Tibial nerve (tissue), 4 donors: ENCODE measurements at places on chromosomes 2 and 18. TPM values are rescaled to one million over a fixed set of nuclear protein-coding genes. Genes with fewer than 3 reads are reported as not detected.

DNA sequence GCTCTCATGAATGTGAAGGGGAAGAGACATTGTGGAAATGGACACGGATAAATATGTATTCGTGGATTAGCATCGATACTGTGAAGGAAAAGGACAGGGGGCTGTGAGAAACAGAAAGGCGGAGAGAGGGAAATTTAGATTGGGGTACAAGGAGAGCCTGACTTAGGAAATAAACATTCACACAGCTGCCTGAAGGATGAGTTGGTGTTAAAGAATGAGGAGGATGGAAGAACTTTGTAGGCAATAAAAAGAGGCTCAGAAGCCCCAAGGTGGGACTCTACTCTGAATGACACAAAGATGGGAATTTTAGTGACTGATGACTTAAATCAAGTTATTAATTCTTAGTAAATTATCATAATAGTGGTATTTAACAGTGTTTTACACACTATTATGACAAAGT is 10.1 kb downstream of the MYO1B start:
- no peak for DNase-seq

DNA sequence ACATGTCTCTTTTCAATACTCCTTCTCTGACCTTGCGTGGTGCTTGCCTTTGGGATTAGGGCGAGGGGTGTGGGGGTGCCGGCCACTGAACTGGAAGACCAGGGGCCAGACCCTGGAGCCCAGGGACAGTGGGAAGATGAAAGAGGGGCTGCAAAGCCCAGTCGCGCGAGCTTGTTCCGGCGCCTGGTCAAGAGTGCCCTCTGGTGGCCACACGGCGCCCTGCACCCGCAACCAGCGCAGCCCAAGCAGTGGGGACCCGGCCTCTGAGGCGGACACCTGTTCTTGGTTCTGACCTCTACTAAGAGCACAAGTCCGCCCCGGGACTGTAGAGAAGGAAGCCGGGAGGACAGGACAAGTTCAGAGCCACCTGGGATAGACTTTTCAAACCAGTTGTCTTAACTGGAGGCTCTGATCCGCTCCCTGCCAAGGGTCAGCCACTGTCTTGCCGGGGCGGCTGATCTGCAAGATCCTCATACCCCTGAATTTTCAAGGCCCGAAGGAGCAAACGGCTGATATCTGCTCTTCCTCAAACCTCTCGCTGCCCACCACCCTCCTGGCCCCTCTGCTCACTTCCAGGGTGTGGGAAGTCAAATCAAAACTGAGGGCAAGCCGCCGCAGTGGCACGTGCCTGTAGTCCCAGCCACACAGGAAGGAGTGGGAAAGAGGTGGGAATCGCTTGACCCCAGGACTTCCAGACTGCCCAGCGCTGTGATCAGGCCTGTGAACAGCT is 14.9 kb upstream of the MSH6 start:
- DNase-seq = peak; percentile 63

DNA sequence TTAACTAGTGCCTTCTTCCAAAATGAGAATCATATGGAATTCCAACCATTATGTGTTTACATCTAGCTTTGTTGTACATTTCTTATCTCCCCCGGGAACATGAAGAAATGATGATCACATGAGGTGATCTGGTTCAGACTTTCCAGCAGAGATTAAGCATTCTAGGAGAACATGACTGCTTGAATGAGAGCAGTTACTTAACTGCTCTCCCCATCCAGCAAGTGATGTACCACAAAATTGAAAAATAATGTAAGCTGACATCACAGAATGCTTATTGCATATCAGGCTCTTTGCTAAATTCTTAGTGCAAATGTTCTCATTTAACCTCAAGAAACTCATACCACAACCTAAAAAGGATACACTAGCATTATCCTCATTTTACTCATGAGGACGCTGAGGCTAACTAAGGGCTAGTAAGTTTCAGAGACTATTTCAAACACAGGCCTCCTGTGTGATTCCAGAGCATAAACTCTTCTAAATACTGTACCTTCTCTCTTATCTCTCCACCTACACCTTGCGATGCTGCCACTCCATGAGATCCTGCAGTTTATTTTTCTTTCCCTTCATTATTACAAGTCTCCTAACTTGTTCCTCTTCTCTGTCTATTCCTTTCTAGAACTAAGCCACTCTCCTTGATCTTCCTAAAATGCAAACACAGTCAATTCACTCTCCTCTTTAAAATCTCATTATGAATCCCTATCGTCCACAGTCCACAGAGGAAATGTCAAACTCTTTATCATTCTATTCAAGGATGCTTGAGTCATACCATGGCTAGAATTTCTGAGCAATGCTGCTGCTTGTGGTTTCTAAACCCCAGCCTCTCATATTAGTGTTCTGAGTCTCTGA is 1224.8 kb upstream of the ZEB2 start:
- DNase-seq = no peak

DNA sequence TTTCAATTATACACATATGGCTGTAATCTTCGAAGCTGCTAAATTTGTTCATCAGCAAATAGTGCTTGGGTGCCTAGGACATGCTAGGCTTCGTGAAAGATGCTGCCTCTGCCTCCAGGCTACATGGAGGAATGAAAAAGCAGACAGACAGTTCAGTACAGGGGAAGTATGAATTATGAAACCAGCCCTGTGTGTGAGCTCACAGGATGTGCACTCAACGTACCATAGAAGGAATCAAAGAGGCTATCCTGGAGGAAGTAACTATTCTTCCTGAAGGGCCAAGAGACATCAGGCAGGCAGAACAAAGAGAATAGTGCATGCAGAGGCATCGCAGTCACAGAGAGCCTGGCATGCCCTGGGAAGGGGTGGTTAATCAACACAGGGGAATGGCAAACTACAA is 61.4 kb downstream of the DYM start:
- no peak for DNase-seq

DNA sequence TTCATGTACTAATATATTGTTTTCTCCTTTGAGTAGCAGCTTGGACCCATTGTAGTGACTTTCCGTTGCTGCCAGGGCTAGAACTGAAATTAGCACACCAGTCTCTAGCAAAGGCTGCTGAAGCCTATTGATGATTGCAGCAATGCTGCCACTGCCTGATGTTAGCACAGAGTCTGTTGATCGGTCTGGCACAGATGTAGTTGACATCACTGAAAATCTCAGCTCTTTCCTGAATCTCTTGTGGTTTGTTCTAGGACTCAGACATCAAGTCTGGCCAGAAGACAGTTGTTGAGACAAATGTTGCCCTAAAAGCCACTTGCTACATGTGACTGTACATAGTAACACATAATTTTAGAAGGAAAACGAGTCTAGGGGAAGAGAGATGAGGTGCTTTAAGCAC is 47.2 kb downstream of the VAPA start:
- no peak for DNase-seq

DNA sequence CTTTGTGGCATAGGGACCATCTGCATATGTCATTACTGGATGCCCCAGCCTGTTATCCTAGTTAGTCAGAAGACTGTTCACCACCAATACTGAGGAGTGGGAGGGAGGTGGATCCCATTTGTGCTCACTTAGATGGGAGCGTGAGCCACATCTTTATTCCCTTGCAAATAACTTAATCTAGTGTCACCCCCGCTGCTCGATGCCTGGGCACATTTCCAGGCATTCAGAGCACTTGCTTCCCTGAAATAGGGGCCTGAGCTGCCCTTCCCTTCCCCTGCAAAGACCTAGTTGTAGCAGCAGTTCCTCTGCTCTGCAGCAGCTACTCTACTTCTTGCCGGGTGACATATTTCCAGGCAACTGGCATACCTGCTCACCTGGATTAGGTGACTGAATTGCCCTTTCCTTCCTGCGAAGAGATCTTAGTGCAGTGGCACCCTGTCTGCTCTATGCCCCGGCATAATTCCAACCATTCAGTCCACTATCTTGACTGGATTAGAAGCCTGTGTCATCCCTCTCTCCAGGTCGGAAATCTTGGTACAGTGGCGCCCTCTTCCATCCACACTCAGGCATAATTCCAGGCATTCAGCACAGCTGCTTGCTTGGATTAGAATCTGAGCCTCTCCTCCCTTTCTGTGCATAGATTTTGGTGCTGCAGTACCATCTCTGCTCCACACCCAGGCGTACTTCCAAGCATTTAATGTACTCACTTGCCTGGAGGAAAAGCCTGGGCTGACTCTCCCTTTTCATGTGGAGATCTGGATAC is 1389.1 kb upstream of the TMEFF2 start:
- DNase-seq = no peak

GRCh38 chr2:203062126-203062525 is 47.5 kb downstream of the NBEAL1 start:
- DNase-seq = no peak

GRCh38 chr2:215882689-215883088 is 130.7 kb downstream of the MREG start:
- DNase-seq = no peak

- DNase-seq = no peak
These were observed 89.5 kb upstream of the HNRNPA3 start for GRCh38 chr2:177123048-177123447.

DNA sequence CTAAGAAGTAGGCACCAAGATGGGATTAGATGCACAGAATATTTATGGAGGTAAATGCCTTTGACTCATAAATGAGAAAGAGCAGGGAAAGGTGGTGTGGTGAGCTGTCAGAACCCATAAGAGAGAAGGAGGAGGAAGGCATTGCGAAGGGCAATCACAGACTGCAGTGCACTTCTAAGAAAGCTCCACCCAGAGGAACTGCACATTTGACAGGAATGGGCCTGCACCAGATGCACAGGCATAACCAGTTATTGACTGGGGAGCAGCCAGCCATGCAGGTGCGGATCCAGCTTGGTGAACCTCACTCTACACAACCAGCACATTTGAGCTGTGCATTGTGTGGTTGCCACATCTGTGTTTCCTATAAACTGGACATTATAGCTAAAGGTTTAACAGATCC is 62.2 kb upstream of the L3MBTL4 start:
- no peak for DNase-seq

The MC5R gene
- not detected for total RNA-seq

The PLEKHM3 gene
- total RNA-seq = 29.1 TPM

The KCNE4 gene
- 12.2 TPM for total RNA-seq

The ACMSD gene
- total RNA-seq = not detected

The AOX1 gene
- 221 TPM for total RNA-seq

The RGPD3 gene
- total RNA-seq = 0.30 TPM

The ANTXR1 gene
- 53.7 TPM for total RNA-seq

The PROKR1 gene
- total RNA-seq = 0.63 TPM

The FRZB gene
- 12.8 TPM for total RNA-seq

The HNRNPLL gene
- 62.5 TPM for total RNA-seq

The LRP2 gene
- not detected for total RNA-seq
